Osteoblast (primary cell): ENCODE measurements at places on chromosomes 4 and X. TPM values are rescaled to one million over a fixed set of nuclear protein-coding genes. Genes with fewer than 3 reads are reported as not detected.
A peak's percentile ranks its signal among the peaks of the same experiment; 100 is the strongest.

NDUFB11 gene
- total RNA-seq = 43.1 and 45.4 TPM in 2 replicates

DNA sequence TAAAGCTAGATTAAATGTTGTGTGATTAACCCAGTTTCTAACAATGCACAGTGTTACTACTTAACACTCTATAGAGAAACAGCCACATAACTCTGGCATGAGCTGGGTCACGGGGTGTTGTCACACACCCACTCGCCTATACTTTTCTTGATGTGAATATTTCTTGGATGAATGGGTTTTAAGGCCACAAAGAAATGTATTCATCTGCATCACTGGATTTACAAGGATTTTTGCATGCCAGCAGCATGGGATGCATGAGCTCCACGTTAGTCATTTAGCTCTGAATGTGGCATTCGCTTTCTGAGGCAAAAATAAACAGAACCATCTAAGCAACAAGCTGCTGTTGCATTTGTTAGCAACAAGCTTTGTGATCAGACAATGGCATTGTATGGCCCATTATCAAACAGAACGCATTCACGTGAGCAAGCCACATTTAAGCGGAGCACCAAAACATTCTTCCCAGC, 89.7 kb downstream of the LRP2BP start:
- H3K36me3 ChIP-seq = peaks cover 20% of the 10 kb centered on the region
- H3K4me1 ChIP-seq = peaks cover 26% of the 10 kb centered on the region
- no peaks in the 10 kb centered on the region for H3K27me3 ChIP-seq
- no peak overlapping the region for H3K4me3 ChIP-seq
- H3K27ac ChIP-seq = peak overlapping the region; percentile 99

DNA sequence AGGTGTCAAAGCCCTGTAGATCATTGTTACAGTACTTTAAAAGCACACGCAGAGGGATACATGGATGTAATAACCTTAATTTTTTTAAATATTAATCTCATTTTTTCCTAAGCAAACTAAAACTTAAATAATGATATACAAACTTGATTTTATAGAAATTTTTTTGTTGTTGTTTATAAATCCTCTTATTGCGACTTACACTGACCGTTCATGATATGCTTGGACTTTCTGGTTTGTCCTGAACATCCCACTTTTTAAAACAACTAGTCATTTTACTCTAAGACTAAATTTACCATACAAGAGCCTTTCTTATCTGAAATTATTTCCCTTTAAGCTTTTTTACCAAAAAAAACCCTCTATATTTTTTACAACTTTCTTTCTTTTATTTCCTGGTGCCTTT, 2106.0 kb downstream of the PCDH7 start:
- H3K27me3 ChIP-seq = no peaks in the 10 kb centered on the region
- H3K36me3 ChIP-seq = no peaks in the 10 kb centered on the region
- DNase-seq = no peak

DNA sequence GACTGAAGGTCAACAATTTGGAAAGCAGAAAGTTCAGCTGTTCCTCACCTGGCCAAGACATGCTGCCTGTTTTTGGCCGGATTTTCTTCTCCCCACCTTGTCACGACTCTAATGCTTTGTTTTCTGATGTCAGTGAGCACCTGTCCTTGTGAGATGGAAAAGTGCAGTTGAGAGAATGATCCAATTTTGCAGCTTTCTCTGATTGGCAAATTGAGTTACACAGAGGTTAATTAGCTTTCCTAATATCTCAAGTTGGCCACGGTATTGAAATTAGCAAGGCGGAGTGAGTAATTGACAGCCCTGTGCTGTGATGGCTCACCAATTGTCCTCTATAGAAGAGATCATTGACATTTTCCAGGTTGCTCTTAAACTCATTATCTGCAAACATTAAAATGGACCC, 126.8 kb upstream of the VCX3A start:
- no peak for DNase-seq
- no peaks in the 10 kb centered on the region for H3K27me3 ChIP-seq

DNA sequence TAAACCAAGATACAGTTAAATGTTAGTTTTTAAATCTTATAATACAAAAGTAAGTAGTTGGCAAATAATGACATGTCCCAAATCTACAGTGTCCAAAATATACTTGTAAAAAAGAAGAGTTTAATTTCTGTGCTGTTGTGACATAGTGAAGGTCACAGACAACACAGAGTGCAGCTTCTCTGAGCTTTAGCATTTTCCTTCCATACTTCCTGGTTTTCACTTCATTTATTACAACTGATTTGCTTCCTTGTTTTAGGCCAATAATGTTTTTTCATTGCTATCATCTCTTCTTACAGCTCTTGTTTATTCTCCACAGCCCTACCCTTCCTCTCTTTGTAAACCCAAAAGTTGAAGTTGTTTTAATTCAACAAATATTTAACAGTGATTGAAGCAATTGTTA, 132.4 kb upstream of the TET2 start:
- H3K27ac ChIP-seq = no peak overlapping the region
- H3K4me3 ChIP-seq = no peak overlapping the region
- no peaks in the 10 kb centered on the region for H3K27me3 ChIP-seq
- H3K4me1 ChIP-seq = no peaks in the 10 kb centered on the region
- no peaks in the 10 kb centered on the region for H3K36me3 ChIP-seq
- DNase-seq = no peak

DNA sequence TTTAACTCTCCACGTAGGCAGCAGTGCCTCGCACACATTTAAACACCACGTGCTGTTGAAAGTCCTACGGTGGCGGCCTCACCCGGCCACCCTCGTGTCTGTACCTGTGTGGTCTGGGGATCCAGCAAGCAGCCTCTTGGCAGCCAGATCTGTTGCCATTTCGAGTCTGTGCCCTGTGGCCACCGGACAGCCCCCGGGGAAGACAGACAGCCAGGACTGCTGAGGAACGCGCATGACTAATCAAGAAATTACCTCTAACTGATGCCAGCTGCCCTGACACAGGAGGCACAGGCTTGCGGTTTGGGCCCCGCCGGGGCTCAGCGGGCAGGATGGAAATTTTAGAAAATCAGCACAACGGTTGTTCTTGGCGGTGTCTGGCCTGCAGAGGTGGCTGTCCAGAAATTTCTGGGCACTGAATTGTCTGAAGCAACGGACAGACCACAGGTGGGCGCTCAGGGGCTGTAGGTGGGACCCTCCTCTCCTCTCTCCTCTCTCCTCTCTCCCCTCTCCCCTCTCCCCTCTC, 15.6 kb upstream of the ASMTL start:
- DNase-seq = peak; percentile 94
- H3K36me3 ChIP-seq = no peaks in the 10 kb centered on the region
- no peak overlapping the region for H3K4me3 ChIP-seq

DNA sequence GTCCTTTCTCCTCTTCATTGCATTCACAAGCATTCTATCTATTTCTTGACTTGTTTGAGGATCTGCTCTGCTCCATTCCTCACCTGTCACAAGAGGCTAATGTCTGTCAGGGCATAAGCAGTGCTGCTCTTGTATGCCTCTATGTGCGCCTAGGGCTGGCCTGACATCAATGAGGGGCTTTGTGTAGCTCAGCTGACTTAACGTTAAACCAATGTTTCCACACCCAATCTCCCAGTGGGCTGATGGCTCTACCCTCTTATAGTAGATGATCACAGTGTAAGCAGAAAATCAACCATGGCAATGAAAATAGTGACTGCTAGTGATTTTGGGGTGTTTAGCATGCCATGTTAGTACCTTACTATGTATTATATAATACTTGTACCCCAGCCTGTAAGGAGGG, 139.0 kb downstream of the UNC5C start:
- peaks cover 9% of the 10 kb centered on the region for H3K4me1 ChIP-seq
- H3K4me3 ChIP-seq = no peak overlapping the region
- no peak overlapping the region for H3K27ac ChIP-seq
- DNase-seq = no peak
